Transverse colon (tissue), 4 donors: ENCODE measurements at places on chromosomes 7 and 10. TPM values are rescaled to one million over a fixed set of nuclear protein-coding genes. Genes with fewer than 3 reads are reported as not detected.

PLEKHS1 gene
- total RNA-seq, result 0.60 TPM

SYCE1 gene
- total RNA-seq, result not detected

GPR158 gene
- not detected for total RNA-seq

MRPS24 gene
- total RNA-seq, result 110 TPM

OGDH gene
- total RNA-seq, result 160 TPM

ZEB1 gene
- 61.1 TPM for total RNA-seq

STK17A gene
- 6.0 TPM for total RNA-seq

OPALIN gene
- not detected for total RNA-seq

NOD1 gene
- 18.3 TPM for total RNA-seq

PLA2G12B gene
- 12.0 TPM for total RNA-seq

ABCC2 gene
- 2.0 TPM for total RNA-seq

FAM25C gene
- not detected for total RNA-seq

PCLO gene
- 39.8 TPM for total RNA-seq

STEAP2 gene
- total RNA-seq, result 22.4 TPM

HABP2 gene
- total RNA-seq, result not detected

ITIH2 gene
- not detected for total RNA-seq
